ENCODE measurements at places on chromosomes 7 and 10.

- no peak for DNase-seq
Measured at GRCh38 chr10:11440250-11441150, 170.9 kb downstream of the USP6NL start.

DNA sequence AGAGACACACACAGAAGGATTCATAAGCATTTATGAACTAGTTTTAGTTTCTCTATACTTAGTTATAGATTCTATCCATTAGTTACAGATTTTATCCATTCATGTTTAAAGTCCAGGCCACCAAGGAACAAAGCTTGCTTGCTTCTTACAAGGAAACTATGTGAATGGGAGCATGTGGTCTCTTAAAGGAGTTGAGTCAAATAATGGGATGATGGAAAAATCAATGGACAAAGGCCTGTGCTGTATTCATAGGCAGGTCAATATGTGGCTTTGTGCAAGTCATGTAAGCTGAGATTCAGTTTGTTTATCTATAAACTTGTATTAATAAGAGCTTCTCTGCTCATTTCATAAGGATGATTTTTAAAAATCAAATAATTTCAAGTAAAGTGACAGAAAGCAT, 172.8 kb upstream of the CDK1 start:
- no peak for DNase-seq

- peak; percentile 88 for DNase-seq
Measured at GRCh38 chr10:110336111-110336721, 31.5 kb upstream of the SMNDC1 start.

DNA sequence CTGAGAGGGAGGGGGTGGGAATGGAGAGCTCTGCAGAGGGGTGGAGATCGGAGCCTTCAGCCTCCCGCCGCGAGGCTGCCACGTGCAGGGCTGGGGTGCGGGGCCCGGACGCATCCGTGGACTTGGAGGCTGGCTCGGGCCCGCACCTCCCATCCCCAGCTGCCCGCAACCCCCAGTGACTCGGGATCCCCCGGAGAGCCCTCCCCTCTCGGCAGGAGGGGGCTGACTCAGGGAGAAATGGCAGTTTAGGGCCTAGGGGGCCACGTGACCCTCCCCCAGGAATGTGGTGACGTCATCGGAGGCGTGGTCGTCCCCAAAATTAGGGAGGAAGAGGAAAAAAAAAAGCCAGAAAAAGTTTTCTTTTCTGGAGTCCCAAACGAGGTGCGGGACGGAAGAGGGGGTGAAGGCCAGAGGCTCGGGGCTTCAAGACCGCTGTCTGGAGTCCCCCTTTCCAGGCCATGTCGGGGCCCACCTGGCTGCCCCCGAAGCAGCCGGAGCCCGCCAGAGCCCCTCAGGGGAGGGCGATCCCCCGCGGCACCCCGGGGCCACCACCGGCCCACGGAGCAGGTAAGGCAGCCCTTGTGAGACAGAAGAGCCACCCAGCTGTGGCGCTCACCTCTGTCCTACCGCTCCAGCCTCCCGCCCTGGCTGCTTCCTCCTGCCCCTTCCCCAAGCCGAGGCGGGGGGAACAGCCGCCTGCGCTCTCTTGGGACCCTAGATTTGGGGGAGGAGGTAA, at the start of gene TRIP6:
TSS of gene TRIP6 (plus strand) at position 348 of the 736 bp plus-strand sequence. CDS start at position 459, 111 bp downstream.
- peak; percentile 86 for DNase-seq

DNA sequence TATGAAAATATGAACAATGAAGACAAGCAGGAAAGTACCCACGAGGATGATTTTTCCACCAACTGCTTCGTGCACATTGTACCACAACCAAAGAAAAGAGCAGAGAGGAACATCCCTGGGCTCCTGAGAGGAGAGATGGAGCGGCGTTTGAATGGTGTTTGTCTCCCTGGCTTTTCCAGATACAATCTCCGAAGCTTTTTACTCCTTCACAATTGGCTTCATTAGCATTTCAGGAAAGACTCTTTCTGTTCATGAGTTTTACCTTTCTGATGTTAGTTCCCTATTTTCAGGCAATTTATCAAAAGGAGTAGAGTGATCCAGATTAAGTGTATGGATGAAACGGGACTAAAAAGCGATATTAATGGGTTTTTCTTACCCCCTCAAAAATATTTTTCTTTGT, 49.3 kb downstream of the LYZL2 start:
- DNase-seq = no peak

DNA sequence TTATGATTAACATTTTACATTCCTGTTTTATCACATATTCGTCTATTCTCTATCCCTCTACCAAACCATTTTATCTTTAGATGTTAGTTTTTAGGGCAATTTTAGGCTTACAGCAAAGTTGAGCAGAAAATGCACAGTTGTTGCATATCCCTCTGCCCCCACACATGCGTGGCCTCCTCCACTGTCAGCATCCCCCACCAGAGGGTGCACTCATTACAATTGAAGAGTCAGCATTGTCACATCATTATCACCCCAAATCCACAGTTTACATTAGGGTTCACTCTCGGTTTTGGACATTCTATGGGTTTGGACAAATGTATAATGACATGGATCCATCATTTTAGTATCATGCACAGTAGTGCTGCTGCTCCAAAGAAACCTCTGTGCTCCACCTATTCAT, 86.4 kb downstream of the WDR37 start:
- no peak for DNase-seq

DNA sequence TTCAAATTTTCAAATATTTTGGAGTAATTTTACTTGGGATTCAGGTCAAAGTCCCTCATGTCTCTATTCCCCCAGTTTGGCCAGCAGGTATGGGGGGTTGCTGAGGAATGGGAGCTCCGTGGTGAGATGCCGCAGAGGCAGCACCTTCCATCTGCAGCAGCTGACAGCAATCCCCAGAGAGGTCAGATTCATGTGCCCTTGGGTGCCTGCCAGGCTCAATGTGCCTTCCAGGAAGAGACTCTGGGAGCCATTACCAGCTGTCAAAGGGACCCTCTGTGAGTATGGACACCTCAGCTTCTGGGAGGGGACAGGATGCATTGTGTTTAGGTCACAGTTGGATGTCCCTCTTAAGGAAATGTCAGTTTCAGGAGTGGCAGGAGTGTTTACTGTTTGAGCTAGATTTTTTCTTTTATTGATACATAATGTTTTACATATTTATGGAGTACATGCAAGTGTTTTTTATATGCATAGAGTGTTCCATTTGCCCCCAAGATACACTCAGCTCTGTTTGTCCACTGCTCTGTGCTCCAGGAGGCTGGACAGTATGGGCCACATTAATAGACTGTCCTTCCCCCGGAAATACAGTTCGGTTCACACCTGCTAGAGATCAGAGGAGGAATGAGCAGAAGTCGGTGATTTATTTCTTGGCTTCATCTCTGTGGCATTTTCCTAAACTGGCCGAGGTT, 75.3 kb upstream of the GRB10 start:
- no peak for DNase-seq

Measured in amniotic stem cell (primary cell).